ENCODE measurements at places on chromosomes 1 and 21.

DNA sequence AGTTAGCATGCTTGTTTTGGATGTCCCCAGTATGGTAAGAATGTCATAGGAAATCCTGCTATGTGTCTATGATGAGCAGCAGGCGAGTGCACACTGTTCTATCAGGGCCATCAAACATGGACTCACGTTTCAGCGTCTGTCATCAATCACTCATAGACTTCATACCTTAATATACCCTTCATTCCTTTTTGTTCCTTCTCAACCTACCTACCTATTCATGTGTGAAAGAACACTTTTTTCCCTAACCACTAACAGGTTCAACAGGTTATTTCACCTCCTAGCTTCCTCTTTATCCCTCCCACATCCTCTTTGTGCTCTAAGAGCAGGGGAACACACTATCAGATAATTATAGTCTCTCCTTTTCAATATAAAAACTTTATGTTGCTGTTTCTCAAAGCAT, 300.6 kb downstream of the TM2D1 start:
- DNase-seq, result no peak

GRCh38 chr1:186760446-186760845, 68.3 kb upstream of the PLA2G4A start:
- DNase-seq, result no peak

- no peak for DNase-seq
Measured at GRCh38 chr1:85289207-85289847, 12.9 kb upstream of the BCL10 start.

GRCh38 chr1:212699625-212700222, at the start of gene BATF3:
TSS of gene BATF3 (minus strand) at chr1:212699840. CDS start at chr1:212699762, 78 bp downstream.
- DNase-seq, result no peak

DNA sequence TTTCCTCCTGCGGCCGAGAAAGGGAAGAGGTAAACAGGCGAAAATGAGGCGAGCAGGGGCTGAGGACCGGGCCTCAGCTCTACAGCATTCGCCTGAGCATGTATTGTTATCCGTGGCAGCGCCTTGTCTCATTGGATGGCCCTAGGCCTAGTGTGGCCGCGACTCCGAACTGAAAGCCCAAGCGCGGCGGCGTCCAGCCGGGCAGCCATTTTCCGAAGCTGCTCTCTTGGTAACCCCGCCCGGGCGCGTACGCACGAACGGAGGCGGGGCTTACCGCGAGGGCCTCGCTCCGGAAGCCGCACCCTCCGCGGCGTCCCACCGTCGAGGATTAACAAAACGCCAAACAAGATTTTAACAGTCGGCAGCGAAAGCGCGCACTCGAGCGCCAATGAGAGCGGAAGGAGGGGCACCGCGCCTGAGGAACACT, 797 bp upstream of the USP1 start:
- no peak for DNase-seq

DNA sequence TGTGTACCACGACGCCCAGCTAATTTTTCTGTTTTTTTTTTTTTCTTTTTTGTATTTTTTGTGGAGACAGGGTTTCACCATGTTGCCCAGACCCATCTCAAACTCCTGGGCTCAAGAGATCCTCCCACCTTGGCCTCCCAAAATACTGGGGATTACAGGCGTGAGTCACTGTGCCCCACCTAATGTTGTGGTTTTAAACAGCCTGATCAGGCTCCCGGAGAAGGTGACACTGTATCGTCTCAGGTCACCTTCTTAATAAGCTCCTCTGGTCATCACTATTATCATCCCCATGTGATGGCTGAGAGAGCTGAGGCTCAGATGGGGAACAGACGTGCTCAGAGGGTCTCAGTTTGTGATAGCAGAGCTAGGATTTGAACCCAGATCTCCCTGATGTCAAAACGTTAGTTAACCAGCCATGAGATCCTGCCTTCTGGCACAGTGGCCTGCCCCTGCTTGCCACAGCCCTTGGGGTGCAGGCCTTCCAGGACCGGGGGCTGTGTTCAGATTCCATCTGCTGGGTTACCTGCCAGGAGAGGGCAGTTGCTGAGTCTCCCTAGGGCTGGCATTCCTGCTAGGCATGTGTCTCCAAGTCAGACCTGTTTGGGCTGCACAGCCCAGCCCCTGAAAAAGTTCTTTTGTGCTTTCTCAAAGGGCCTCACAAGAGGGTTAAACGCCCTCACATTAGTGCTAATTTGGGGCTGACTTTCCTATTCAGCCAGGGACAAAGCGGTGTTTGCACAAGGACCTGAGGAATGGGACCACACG, 32.7 kb upstream of the GRHL3 start:
- no peak for DNase-seq

GRCh38 chr1:7425229-7425628, 345.9 kb upstream of the VAMP3 start:
- DNase-seq, result no peak

- DNase-seq, result no peak
Measured at GRCh38 chr1:55531644-55532043, 316.5 kb upstream of the USP24 start.

- no peak for DNase-seq
Measured at GRCh38 chr1:91889717-91890459, 3.9 kb upstream of the TGFBR3 start.

DNA sequence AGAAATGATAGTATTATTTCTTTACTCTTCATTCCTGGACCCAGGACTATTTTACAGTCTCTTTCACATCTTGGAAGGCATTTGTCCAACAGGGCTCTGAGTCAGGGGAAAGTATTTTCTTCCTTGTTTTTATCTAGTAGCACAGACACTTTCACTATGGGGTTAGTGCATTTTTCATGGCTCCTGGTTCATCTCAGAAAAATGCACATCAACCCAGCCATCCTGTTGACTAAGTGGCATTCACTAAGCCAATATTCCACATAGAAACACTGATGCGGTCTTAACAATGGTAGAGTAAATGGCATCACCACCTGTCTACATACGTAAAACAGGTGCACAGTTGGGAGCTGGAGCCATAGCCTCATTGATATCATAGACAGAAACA, 87.4 kb upstream of the C1orf21 start:
- no peak for DNase-seq

DNA sequence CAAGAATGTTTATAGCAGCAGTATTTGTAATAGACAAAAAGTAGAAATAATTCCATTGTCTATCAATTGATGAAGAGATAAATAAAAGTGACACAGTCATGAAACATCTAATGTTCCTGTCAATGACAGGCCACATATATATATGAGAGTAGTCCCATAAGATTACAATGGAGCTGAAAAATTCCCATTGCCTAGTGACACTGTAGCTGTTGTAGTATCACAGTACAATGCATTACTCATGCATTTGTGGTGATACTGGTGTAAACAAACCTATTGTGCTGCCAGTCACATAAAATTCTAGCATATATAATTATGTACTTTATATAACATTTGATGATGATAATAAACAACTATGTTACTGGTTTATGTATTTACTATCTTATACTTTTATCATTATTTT, 141.9 kb upstream of the LYPLAL1 start:
- no peak for DNase-seq

DNA sequence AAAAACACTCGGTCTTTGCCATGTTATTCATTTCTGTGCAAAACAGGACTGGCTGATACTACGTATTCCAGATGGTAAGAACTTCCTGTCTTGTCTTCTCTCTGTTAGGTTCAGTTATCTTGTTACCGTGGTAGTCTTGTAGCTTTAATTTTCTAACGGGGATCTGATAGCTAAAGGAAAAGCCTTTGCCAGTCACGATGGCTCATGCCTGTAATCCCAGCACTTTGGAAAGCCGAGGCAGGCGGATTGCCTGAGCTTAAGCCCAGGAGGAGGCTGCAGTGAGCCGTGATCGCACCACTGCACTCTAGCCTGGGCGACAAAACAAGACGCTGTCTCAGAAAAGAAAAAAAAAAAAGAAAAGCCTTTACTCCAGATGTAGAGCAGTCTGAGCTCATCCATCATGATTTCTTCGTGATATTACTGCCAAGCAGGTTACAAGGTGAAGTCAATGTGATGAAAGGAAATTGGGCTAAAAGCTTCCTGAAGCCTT, 11.1 kb upstream of the MSTO1 start:
- no peak for DNase-seq

DNA sequence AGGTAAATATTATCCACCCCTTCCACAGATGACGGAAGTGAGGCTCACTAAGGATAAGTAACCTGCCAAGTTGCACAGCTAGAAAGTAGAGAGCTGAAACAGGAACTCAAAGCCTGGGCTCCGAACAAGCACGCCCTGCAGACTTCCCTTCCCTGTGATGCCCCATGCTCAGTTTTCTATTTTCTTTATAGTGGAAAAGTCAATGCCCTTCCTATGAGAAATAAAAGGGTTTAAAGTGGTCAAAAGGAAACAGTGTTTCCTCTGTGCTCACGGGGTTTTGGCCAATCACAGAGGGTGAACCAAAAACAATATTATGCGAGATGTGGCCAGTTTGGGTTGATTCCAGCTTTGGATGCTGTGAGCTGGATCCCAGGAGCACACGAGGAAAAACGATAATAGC, 44.5 kb downstream of the DDR2 start:
- no peak for DNase-seq

DNA sequence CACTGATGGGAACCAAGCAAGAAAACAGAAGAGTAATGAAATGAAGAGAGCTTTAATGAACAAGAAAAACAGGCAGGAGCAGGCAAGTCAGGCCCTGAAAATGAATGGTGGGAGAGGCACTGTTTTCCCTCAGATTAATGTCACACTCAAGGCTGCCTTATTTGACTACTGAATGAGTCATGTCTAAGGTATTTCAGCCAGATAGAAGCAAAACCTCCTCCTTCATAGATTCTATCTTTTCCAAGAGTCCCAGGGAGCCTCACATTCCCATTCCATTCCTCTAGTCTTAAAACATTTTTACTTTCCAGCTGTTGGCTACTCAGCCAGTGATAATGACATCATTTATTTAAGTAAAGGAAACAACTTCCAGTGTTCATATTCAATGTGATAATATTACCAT, 228.4 kb upstream of the NRIP1 start:
- DNase-seq, result no peak

DNA sequence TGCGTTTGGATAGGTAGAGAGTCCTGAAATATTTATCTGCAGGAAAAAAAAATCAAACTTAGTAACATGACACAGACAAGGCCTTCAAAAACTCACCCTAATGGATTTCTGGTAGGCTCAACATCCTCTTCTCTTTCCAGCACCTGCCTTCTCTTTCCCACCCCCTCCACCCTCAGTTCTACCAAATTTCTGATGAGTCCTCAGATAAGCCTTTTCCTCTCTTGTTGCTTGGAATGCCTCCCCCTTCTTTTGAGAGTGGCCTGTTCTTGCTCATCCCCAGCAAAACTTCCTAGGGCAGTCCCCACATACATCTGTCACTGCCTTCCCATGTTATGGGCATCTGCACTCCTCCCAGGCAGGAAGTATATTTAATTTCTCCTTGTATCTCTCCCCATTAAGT, 7.6 kb upstream of the LBR start:
- DNase-seq, result no peak

DNA sequence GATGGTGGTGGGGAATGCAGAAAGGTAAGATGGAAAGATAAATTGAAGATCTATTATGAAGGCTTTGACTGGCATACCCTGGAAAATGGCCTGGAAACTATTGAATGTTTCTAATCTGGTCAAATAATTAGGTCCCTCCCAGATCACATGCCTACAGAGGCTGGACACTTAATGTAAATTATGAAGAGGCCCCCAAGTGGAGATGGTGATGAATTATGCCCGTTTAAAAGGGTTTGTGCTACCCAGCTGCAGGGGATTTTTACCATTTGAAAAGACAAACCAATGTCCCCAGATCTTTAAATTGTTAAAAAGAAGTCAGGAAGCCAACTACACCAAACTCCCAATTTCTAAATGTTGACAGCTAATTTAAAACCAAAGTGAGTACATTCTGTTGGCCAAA, 35.7 kb upstream of the FMN2 start:
- DNase-seq, result no peak

DNA sequence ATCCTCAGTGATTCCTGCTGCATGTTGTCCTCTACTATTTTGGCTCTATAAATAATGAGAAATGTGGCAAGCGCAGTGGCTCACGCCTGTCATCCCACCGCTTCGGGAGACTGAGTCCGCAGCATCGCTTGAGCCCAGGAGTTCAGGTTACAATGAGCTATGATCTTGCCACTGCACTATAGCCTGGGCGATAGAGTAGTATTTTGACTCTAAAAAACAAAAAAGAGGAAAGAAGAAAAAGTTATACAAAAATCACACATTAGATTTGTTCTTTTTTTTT, 756 bp upstream of the SLC25A44 start:
- DNase-seq, result no peak

DNA sequence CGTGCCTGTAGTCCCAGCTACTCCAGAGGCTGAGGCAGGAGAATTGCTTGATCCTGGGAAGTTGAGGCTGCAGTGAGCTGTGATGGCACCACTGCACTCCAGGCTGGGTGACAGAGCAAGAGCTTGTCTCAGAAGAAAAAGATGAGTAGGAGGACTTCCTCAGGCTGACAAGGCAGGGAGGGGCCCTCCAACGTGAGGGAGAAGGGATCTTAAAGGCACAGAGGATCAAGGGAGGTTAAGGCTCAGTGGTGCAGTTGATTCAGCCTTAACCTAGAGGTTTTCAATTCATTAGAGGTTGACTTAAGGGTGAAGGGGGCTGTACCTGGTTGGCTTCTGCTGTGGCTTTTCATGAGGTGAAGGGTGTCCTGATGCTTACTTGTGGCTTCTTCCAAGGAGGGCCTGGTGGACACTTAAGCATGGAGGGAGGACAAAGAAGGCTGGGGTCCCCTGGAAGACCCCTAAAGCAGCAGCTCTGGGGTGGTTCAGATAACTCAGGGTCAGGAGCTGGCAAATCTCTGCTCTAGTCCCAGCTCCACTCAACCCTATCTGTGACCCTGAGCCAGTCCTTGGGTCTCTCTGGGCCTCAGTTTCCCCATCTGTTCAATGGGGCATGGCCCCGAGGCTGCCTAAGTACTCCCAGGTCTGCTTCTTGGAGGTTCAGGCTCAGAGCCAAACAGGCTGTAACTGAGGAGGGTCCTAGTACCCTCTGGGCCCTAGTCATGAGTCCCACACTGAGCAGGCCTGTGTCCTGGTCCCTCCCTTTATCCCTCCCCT, 6.3 kb downstream of the EXTL1 start:
- peak; percentile 21 for DNase-seq

DNA sequence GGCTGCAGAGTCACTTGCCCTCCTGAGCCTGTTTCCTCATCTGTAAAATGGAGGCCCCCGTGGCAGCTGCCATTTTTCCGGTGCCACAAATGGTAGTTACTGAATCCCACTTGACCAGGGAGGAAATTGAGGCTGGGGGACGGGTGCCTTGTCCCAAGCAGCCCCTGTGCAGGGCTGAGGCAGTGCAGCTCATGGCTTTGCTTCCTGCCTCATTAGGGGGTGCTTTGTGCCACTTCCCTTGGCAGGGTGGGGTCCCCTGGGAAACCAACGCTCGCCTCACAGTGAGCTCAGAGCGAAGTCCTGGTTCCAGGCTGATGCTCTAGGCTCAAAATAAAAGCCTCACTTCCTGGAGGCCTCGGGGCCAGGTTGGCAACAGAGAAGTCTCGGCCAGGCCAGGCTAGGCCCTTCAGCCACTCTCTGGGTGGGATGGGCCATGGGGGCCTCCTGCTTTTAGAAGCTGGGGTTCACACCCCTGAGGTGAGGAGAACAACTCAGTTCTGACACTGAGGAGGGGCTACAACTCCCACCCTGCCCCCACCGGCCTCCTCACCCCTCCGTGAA, 6.8 kb downstream of the LAPTM5 start:
- DNase-seq, result no peak

Measured in AML-193 (cell line).